ENCODE measurements at places on chromosomes 1 and 21.

- DNase-seq: peak; percentile 28
Measured at GRCh38 chr1:53376041-53376461, 48.2 kb upstream of the LRP8 start.

- no peak for DNase-seq
Measured at GRCh38 chr1:2639607-2640521, 7.0 kb upstream of the MMEL1 start.

- DNase-seq: peak; percentile 44
Measured at GRCh38 chr1:37989361-37989930, 376 bp downstream of the SF3A3 start.

- DNase-seq: peak; percentile 83
Measured at GRCh38 chr1:234980645-234981396, 147.8 kb downstream of the TOMM20 start.

DNA sequence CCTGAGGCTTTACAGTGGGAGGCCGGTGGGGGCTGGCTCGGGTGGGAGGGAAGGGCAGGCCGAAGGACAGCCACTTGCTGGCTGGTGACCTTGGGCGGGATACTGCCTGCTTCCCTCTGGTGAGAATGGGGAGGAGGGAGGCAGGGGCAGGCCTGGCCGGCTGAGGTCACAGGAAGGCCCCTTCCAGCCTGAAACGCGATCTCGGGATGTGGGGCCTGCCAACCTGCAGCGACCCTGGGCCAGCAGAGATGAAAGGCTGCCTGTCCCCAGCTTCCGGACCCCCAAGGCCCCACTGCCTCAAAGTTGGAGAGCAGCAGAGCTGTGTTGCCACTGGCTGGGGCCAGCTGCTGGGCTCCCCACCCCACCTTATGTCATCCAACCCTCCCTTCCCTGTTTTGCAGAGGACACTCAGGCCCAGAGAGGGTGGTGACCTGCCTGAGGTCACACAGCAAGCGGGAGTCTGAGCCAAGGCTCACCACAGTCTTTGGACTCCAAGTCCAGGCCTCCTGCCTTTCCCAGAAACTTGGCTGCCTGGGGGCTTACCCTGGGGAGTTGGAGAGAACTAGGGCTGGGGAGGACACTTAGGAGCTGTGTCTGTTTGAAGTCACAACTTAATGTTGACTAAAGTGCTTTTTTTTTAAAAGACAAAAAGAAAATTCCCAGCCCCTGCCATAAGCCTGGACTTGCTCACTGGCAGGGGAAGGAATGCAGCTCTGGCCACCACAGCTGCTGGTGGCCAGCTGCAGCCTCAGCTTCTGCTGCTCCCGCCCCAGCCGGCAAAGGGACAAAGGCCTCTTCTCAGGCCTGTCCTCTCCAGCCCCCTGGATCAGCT is 14.8 kb upstream of the WASF2 start:
- peak; percentile 86 for DNase-seq
